ENCODE measurements at places on chromosomes 1 and 21.

DNA sequence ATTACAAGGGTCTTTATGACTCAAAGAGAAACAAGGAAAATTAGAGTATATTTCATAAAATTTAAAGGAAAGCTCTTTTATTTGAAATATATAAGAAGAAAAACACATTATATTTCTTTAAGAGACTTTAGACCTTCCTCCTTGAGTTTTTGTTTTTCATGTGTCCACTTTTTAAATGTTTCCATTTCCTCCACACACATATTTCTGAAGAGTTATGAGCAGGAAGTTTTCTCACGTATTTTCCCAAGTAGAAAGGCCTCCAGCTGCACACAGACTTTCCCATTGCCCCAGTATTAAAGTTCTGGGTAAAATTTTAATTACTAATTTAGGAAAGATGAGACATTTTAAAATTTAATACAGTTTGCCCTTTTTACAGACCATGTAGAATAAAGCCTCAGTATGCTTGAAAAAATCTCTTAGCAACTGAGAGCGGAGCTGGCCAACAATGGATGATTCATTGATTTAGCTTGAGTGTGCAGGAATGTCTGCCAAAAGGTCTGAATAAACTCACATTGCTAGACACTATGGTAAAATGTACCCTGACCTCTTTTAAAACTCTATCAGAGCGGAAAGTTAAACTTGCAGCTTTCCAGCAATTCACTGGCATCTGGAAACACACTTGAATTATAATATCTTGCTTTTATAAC is 57.9 kb downstream of the DDAH1 start:
- no peak for DNase-seq

DNA sequence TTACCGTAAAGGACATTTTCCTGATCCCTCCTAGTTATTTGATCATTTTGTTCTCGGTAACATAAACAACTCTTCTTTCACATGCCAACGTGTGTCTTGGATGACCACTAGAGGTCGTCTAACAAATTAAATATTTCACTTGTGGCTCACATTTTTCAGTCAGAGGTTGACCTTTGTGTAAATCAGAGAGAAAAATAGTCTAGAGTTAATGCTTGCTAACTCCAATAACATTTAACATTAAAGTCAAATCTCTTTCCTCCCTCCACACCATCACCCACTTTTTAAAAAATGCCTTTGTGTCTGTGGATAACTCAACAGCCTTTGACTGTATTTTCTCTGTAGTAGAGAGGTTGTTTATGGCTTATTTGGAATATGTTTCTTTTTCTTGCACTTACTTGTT is 220.5 kb upstream of the B3GALT2 start:
- no peak for DNase-seq

- DNase-seq, result no peak
Observed at GRCh38 chr1:86913399-86913895, 479 bp downstream of the SELENOF start.

DNA sequence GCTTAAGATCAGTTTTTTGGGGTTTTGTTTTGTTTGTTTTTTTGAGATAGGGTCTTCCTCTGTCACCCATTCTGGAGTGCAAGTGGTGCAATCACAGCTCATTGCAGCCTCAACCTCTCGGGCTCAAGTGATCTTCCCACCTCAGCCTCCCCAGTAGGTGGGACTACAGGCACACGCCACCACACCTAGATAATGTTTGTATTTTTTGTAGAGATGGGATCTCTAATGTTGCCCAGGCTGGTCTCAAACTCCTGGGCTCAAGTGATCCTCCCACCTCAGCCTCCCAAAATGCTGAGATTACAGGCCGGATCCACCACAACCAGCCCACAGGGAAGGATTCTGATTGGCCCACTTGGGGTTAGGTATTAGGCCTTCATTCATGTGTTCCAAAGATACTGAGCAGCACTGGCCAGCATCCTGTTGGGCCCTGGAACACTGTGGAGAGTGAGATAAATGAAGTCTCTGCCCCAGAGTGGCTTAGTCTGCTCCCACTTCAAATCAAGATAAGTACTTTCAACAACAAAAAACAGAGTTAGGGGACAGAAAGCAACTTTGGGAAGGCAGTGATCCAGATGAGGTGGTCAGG is 54.7 kb downstream of the PTP4A2 start:
- no peak for DNase-seq

- no peak for DNase-seq
Observed at GRCh38 chr21:35229290-35229689, 180.2 kb upstream of the RUNX1 start.

GRCh38 chr1:207022996-207023679 is 9.4 kb downstream of the C1orf116 start:
- no peak for DNase-seq

DNA sequence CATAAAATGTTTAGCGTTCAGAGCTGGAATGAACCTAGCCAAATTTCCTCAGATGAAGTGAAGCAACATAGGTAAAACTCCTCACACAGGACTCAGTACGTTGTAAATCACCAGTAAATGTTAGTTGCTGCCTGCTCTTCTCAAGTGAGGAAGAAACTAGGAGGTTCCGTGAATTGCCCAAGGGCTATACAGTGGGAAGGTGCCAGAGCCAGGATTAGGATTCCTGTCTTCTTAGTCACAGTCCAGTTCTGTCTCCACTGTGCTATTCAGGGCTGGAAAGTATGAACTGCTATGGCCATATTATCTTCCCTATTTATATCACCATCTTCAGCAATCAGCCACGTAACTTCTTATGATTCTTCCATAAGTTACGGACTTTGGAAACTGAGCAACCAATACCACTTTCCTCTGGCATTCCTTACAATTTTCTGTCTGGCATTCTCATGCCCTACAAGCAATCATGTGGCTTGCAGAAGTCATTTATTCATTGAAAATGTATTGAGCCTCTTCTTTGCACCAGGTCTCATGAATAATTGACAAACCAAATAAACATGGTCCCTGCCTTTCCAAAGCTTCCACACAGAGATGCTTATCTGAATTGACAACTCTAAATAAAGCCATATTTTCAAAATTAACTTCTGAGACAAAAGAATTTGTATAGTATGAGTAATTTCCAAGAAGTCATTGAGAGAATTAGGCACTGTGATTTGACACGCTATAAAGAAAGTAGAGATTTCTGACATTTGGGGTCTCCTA is 271.6 kb upstream of the SGIP1 start:
- DNase-seq, result no peak

DNA sequence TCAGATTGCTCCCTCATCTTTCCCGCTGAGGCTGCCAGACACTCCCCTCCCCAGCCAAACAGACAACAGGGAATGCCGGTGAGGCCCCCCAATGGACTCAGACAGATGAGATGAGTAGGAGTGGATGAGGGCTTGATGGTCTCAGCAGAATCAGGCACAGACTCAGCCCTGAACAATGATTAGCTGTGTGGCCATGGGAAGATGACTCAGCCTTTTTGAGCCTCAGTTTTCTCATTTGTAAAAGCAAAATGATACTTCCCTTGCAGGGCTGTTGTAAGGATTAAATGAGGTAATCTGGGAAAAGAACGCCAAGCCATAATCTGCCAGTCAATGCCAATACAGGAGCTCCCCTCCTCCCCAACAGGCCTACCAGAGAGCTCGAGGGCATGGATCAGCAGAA is 12.4 kb downstream of the C1orf198 start:
- no peak for DNase-seq

DNA sequence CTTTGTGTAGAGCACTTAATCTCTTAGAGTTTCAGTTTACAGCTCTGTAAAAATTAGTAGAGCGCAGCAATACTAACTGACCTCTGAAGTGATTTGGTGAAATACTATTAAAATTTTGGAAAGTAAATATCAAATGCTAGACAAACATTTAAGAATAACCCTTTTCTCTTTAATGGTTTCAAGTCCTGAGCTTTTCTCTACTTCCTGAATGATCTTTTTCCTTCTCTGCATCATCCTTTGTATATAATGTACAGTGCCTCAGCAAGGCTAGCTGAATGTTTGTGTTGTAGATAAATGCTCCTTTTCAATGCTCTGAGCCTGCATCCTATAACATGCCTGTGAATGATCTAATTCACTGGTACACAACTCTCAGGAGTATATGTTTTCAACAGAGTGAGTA is 272.9 kb downstream of the ADGRL2 start:
- DNase-seq, result no peak

DNA sequence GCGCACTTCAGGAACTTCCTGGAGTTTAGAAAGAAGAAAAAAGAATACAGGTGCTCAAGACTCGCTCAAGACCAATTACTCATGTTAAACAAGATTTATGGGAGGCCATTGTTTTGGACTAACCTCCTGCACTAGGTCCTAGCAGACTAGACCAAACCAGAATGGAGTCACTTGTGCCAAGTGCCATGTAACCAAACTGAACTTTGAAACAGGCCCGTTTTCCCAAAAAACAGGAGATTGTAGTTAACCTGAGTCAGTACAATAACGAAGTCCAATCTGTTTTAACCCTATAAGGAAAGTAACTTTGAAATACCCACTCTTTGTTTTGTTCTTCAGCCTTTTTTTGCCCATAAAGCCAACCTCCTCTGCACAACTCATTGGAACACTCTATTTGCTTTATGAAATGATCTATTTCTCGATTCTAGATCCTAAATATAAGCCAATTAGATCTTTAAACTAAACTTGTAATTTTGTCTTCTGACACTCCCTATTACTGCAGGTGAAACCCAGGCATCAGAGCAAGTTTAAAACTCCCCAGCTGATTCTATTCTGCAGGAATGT is 695 bp upstream of the NTPCR start:
- no peak for DNase-seq

GRCh38 chr1:64523413-64524337 is 53.7 kb downstream of the CACHD1 start:
- no peak for DNase-seq

DNA sequence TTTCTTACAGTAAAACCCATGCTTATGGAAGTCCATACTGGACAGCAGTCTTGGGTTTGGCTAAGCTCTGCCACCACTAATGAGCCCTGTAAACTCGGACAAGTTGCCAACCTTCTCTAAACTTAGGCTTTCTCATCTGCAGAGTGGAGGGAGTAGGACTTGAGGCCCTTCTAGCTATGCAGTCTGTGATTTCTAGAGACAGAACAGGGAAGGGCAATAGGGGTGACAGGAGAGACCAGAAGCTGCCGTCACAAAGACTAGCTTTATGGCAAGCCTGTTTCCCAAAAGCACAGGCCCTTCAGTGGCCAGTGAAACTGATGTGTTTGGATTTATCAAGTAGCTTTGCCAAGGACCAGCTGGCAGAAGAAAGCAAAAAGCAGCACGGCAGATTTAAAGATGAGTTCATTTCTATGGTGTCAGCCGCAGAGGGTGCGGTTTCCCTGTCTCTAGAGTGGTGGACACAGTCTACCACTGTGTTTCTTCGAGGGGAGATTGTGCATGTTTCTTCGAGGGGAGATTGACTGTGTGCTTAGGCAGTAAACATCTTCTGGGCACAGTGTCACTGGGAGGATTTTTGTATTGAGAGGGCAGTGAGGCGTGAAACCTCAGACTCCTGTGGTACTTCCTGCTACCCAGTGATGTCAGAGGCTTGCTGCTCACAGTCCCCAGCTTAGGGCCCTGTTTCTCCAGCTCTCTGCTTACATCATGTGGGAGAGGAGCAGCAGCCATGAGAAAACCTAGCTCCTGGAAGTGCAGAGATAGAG is 119.0 kb downstream of the ROR1 start:
- no peak for DNase-seq

DNA sequence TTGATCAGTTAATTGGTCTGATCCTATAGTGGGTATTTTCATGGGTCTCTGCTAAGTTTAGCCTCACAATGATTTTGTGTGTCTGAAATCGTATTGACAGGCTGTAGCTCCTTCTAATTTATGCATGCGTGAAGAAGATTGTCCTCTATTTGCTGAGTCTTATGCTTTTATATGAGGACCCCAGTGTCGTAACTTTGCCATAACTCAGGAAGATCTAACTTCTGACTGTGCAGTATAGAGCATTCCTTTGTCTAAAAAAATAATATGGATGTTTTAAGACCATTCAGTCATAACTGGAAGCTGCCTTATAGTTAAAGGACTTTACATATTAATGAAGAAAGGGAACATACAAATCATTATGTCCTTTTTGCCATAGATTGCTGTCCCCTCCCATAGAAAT is 73.3 kb downstream of the CAMTA1 start:
- no peak for DNase-seq

DNA sequence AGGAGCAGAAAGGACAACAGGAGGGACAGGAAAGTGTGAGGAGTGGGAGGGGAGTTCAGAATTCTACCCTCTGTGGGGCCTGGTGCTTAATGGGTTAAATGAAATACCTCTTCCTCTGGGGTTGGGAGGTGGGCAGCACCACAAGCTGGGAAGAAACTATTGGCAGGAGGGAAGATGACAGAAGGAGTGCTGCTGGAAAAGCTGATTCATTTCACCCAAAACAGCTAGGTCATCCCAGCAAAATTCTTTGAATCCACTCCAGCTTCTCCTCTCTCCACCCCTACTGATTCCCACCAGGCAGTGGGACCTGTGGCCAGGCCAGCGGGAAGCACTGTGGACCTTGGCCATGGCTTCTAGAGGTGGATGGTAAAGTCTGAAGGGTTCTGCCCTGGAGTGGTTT is 12.8 kb downstream of the BCAN start:
- DNase-seq, result no peak

- DNase-seq, result no peak
Observed at GRCh38 chr1:104797982-104798381, 1048.3 kb downstream of the AMY1C start.

DNA sequence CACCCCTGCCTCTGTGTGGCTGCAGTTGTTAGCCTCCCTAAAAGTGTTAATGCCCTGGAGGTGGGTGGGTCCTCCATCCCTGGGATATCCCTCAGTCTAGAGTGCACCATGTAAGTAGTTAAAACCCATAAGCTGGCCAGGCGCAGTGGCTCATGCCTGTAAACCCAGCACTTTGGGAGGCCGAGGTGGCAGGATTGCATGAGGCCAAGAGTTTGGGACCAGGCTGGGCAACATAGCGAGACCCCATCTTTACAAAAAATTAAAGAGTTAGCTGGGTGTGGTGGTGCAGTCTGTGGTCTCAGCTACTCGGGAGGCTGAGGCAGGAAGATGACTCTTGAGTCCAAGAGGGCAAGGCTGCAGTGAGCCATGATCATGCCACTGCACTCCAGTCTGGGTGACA is 10.3 kb downstream of the MYOC start:
- DNase-seq, result no peak

DNA sequence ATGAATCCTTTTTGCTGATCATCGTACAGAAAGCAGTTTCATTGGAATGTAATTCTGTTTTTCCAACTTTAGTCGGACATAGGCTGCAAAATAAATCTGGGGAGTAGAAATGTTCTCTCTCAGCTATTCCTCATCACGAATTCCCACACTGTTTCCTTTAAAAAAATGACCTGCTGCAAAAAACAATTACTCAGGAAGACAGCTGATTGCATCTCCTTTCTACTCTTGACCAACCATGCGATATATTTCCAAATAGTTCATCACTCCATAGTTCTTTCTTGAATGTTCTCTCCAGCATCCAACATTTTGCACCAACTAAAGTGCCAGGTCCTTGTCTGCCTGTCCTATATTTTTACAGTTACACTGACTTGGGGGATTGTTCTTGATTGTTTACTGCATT is 96.4 kb downstream of the S1PR1 start:
- DNase-seq, result no peak

DNA sequence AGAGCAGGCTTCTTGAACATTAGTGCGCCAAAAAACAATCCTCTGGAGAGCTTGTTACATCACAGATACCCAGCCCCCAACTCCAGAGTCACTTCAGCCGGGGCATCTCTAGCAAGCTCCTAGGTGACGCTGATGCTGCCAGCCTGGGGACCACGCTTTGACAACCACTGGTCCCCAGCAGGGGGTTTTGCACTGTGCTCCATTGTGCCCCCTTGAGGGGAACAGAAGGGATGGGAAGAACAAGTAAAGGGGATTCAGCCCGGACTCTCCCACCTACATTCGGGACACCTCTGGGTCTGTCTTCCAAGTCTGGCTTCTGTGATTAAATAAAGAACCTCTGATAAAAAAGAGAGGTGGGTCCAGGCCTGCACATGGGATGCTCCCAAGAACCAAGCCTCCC is 60.4 kb downstream of the ATP5PO start:
- no peak for DNase-seq

Measured in mesothelial cell of epicardium (in vitro differentiated cells).